Immature natural killer cell (primary cell): ENCODE measurements at places on chromosomes 2 and 18.

- H3K4me1 ChIP-seq: no peaks in the 10 kb centered on the region
- H3K27ac ChIP-seq: no peak overlapping the region
- no peak for DNase-seq
- no peak overlapping the region for H3K4me3 ChIP-seq
- peaks cover 1% of the 10 kb centered on the region for H3K27me3 ChIP-seq
Observed at GRCh38 chr2:134540990-134541389, 177.8 kb downstream of the TMEM163 start.

GRCh38 chr2:47724221-47724981 is 58.5 kb upstream of the MSH6 start:
- H3K4me3 ChIP-seq: no peak overlapping the region
- H3K27ac ChIP-seq: no peak overlapping the region
- H3K36me3 ChIP-seq: no peaks in the 10 kb centered on the region
- H3K4me1 ChIP-seq: no peaks in the 10 kb centered on the region

DNA sequence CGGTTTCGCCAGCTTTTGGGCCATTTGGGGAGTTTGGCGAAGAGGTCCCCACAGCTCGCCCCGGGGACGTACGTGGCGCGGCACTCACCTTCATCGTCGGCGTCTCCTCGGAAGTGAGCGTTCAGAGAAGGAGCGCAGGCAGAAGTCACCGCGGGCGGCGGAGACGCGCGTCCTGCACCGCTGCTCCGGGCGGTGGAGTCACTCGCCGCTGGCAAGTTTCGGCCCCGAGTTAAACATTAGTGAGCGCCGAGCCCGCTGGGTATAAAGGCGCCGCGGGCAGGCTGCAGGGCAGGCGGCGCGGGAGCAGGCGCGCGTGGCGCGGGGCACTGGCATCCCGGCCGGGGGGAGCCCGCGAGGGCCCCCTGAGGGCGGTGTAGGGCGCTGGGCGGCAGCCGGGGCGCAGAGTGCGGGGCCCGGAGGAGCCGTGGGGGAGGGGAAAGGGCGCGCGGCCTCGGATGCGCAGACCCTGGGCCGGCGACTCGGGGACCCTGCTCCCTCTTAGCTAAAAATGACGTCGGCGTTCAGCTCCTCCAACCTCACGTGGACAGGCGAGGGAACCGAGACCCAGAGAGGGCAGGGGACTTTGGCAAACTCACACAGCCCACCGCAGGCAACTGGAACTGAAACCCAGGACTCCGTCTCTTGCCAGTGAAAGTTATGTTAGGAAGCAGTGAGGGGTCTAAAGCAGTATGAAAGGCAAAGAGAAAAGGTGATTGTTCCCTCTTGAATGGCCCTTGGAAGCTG is at the start of gene DPP4:
Gene DPP4 (minus strand): TSS at position 328 of the 744 bp plus-strand sequence. CDS start 234 bp downstream, at position 94.
- H3K27me3 ChIP-seq: peaks cover 28% of the 10 kb centered on the region
- H3K27ac ChIP-seq: no peak within 1 kb of the TSS
- H3K4me3 ChIP-seq: peak within 1 kb of the TSS; percentile 72
- peaks cover 10% of the 10 kb centered on the region for H3K4me1 ChIP-seq

DNA sequence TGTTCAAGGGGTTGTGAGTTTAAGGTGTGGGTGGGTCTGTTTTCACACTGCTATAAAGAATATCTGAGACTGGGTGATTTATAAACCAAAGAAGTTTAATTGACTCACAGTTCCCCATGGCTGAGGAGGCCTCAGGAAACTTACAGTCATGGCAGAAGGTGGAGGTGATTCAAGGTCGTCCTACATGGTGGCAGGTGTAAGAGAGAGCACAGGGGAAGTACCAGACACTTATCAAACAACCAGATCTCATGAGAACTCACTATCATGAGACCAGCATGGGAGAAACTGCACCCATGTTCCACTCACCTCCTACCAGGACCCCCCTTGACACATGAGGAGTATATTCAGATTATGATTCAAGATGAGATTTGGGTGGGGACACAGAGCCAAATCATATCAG is 38.0 kb downstream of the RHBDD1 start:
- H3K27me3 ChIP-seq: no peaks in the 10 kb centered on the region
- no peak overlapping the region for H3K4me3 ChIP-seq
- peaks cover 17% of the 10 kb centered on the region for H3K36me3 ChIP-seq
- peaks cover 15% of the 10 kb centered on the region for H3K4me1 ChIP-seq
- DNase-seq: no peak

DNA sequence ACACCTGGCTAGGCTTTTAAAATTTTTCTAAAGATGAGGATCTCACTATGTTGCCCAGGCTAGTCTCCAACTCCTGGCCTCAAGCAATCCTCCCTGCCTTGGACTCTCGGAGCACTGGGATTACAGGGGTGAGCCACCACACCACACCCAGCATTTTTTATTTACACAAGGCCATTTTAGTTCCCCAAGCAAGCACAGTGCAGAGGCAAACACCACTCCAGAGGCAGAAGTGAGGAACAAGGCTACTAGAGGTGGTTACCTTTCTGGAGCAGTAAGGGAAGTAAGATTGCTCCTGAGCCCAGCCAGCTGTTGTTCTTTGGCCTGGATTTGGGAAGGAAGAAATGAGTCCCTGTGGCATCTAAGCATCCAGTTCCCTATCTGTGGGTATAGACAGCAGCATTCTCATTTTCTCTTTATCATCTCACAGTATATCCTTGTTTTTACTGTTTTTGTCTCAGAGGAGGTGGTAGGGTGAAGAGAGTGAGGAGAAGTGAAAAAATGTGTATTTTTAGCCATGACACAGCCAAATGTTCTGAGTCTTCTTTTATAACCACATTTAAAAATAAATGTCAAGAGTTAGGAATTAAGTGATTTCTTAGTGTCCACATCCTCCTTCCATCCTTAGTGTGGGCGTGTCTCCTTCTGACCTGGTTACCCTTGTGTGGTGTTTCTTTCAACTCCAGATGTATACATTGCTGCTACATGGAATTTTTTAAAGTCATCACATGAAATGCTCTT is 10.5 kb upstream of the TTC39C start:
- no peak for DNase-seq
- H3K27ac ChIP-seq: peak overlapping the region; percentile 79
- H3K27me3 ChIP-seq: peaks cover 11% of the 10 kb centered on the region
- no peak overlapping the region for H3K4me3 ChIP-seq
- peaks cover 73% of the 10 kb centered on the region for H3K4me1 ChIP-seq

DNA sequence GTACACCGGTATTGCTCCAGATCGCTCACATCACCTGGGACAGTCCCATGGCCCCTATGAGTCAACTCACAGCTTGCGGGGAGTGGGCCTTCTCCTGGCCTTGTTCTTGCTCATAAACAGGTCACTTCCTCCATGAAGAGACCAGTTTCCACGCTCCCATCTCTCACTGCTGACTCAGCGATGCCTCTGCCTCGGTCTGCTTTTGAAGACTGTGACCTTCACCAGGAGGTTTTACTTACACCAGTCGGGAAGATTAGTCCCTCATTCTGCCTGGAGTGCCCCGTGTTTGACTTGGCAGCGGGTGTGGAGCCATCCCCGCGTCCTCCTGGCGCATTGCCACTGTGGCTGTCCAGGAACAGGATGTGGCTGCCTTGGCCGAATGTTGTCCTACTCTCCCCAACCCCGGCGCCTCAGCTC is 159.8 kb downstream of the RHBDD1 start:
- no peaks in the 10 kb centered on the region for H3K27me3 ChIP-seq
- no peak for DNase-seq
- peaks cover 59% of the 10 kb centered on the region for H3K36me3 ChIP-seq
- H3K4me1 ChIP-seq: no peaks in the 10 kb centered on the region
- no peak overlapping the region for H3K27ac ChIP-seq

GRCh38 chr2:60852282-60852860 is 29.0 kb upstream of the REL start:
- H3K4me1 ChIP-seq: no peaks in the 10 kb centered on the region
- DNase-seq: no peak
- H3K36me3 ChIP-seq: peaks cover 3% of the 10 kb centered on the region
- peaks cover 3% of the 10 kb centered on the region for H3K27me3 ChIP-seq
- H3K4me3 ChIP-seq: no peak overlapping the region
- H3K27ac ChIP-seq: no peak overlapping the region

DNA sequence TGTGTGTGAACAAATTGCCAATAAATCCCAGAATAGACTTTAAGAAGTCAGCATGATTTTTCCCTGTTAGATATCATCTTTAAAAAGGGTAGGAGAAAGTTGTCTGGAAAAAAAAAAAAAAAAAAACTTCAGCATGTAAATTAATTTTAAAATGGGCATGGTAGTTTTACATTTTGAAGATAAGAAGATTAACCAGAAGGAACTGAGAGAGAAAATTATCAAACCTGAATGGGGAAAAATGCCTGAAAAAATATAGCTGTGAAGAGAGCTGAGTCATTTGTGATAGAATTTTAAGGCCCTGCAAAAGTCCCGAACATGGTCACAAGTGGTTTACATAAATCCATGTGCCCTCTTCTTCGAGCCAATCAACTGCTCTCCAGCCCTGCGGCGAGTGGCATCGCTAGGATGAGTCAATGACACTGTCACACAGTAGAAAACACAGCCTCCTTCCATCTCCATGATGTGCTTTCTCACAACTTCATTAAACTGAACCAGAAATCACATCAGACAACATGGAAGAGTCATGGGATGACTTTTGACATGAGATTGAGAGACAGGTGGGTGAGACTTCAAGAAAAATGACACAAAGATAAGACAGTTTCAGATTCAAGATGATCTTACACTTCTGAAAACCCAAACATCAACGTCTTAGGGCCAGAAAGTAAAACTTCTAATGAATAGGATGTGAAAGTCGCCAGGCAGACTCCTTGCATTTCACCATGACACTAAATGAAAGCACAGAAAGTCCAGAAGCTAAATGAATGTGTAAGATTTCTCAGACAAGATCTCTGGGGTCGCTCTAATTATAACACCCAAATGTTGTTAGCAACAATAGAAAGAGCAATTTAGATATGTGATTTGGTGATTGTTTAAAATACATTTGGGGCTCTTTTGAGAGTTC is 273.0 kb upstream of the ID2 start:
- peak overlapping the region; percentile 22 for H3K4me3 ChIP-seq
- peak overlapping the region; percentile 93 for H3K27ac ChIP-seq
- H3K36me3 ChIP-seq: no peaks in the 10 kb centered on the region
- no peaks in the 10 kb centered on the region for H3K27me3 ChIP-seq
- DNase-seq: peak; percentile 32

DNA sequence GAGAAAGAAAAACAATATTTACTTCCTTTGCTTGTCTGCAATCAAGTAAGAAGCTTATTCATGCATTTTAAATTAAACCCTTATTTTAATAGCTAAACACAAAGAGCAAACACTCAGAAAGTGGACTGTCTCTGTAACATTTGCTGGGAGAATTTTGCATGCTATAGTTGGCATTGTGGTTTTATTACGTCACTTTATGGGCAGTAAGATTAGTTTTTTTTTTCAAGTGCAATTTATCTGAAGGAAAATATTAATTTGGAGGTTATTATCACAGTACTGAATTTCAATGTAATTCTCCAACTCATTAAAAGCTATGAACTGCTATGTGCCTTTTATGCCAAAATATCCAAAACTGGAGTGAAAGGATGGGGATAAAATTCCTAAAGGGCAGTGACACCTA is 103.3 kb downstream of the TMEFF2 start:
- H3K4me1 ChIP-seq: no peaks in the 10 kb centered on the region
- no peak overlapping the region for H3K4me3 ChIP-seq

DNA sequence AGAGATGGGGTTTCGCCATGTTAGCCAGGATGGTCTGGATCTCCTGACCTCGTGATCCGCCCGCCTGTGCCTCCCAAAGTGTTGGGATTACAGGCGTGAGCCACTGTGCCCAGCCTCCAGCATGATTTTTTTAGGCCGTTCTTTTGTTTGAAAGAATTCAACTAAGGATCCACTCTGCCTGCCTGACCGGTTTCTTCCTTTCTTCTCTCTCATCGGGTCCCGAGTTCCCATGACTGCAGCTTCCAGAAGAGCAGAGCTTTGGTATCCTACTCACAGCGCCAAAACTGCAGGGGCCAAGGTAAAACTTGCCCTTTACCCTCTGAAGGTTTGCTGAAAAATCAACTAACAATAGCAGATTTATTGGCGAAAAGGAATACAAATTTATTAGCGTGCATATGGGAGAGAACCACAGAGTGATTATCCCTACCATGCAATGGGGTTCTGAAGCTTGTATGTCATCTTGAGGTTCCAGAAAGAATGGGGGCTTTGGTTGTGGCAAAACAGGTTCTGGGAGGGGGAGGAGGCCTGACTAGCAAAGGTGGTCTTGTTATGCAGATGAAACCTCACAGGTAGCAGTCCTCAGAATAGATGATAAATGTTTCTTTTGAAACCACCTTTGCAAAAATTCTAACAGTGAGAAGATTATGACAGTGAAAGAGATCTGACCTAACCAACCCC is 87.0 kb upstream of the MSH6 start:
- H3K27ac ChIP-seq: no peak overlapping the region
- peaks cover 5% of the 10 kb centered on the region for H3K27me3 ChIP-seq
- no peak for DNase-seq
- H3K4me1 ChIP-seq: no peaks in the 10 kb centered on the region
- no peak overlapping the region for H3K4me3 ChIP-seq
- H3K36me3 ChIP-seq: no peaks in the 10 kb centered on the region

DNA sequence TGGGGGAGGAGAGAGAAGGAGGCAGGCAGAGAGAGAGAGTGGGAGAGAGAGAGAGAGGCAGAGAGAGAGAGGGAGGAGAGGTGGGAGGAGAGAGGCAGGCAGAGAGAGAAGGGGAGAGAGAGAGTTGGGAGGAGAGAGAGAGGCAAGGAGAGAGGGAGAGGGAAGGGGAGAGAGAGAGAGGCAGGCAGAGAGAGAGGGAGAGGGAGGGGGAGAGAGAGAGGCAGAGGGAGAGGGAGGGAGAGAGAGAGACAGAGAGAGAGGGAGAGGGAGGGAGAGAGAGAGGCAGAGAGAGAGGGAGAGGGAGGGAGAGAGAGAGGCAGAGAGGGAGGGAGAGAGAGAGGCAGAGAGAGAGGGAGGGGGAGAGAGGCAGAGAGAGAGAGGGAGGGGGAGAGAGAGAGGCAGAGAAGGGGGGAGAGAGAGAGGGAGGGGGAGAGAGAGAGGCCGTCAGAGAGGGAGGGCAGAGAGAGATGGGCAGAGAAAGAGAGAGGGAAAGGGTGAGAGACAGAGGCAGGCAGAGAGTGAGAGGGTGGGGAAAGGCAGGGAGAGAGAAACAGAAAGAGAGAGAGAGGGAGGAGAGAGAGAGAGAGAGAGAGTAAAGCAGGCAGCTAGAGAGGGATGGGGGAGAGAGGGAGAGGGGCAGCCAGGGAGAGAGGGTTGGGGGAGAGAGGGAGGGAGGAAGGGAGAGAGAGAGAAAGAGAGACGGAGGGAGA is 122.2 kb upstream of the PXDN start:
- no peaks in the 10 kb centered on the region for H3K4me1 ChIP-seq
- peaks cover 5% of the 10 kb centered on the region for H3K27me3 ChIP-seq
- DNase-seq: no peak
- H3K4me3 ChIP-seq: no peak overlapping the region

DNA sequence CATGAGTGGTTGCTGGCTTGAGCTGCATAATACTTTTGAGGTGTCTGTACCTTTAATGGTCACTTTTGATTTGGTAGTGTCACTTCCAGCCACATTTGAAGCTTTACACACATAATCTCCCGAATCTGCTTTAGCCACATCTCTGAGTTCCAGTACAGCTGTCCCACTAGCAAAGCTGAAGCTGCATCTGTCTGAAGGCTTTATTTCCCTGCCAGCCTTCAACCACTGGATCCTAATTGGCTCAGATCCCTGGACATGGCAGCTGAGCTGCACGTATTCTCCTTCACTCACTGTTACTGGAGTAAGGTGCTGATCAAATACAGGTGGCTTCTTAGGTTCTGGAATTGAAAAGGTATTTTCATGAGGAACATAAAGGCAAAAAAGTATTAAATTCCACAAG is 99.7 kb downstream of the TTN start:
- no peak for DNase-seq
- no peaks in the 10 kb centered on the region for H3K4me1 ChIP-seq
- H3K4me3 ChIP-seq: no peak overlapping the region
- H3K27me3 ChIP-seq: no peaks in the 10 kb centered on the region
- H3K36me3 ChIP-seq: no peaks in the 10 kb centered on the region
- H3K27ac ChIP-seq: no peak overlapping the region
